ENCODE measurements at places on chromosomes 4 and X.

DNA sequence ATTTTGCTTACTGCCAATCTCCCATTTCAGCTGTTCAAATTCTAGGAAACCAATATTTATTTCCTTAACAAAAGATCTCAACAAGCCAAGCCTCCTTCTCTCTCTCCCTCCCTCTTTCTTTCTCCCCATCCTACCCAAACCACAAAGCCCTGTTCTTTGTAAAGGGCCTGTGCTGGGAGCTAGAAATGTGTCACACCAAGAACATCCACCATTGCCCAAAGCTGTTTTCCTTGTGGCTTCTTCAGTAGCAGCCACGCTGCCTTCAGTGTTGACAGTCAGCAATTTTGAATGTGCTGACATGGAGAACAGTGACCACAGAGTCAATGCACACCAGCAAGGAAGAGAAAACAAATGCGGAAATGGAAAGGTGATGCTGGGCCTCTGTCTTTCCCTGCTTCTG is 203.0 kb downstream of the MAML3 start:
- H3K4me1 ChIP-seq, result peaks cover 9% of the 10 kb centered on the region
- no peak overlapping the region for H3K27ac ChIP-seq
- no peaks in the 10 kb centered on the region for H3K27me3 ChIP-seq
- no peak for DNase-seq

DNA sequence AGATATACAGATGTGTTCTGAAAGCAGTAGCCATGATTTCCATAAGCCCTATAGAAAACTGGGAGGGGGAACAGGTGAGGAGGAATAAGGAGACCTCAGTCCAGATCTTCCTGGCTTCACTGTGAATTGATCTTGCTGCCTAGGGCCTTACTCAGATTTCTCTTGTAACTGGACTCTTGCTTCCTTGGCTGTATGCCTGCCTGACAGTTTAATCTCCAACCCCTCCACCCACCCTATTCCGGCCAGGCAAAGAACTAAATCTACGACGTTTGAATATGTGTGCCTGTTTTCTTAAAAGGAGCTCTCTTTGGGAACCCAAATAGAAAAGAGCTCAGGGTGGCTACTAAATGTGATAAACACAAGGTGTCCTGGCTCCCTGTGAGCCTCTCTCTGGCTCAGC is 173.0 kb downstream of the GPC3 start:
- no peaks in the 10 kb centered on the region for H3K27me3 ChIP-seq
- DNase-seq, result no peak
- no peak overlapping the region for H3K4me3 ChIP-seq

GRCh38 chr4:186851291-186852072 is 127.8 kb upstream of the FAT1 start:
- no peaks in the 10 kb centered on the region for H3K27me3 ChIP-seq
- H3K4me3 ChIP-seq, result no peak overlapping the region
- H3K36me3 ChIP-seq, result no peaks in the 10 kb centered on the region
- no peak overlapping the region for H3K27ac ChIP-seq
- DNase-seq, result no peak
- no peaks in the 10 kb centered on the region for H3K4me1 ChIP-seq

DNA sequence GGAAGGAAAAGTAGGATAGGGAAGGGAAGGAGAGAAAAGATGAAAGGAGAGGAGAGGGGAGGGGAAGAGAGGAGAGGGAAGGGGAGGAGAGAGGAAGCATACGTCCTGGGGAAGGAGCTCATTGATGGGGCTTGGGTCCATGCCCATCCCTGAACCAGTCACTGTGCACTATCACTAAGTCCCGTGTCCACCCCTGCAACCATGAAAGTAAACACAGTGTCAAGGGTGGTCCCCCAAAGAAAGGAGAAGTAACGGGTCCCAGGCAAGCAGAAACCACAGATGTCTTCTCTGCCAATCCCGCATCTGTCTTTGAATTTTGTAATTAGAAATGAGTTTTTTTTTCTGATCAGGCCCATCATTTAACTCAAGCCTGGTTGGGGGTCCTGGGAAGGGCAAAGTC is 55.2 kb downstream of the LGI2 start:
- no peaks in the 10 kb centered on the region for H3K36me3 ChIP-seq
- H3K4me1 ChIP-seq, result peaks cover 8% of the 10 kb centered on the region
- DNase-seq, result no peak
- no peaks in the 10 kb centered on the region for H3K27me3 ChIP-seq
- no peak overlapping the region for H3K27ac ChIP-seq
- no peak overlapping the region for H3K4me3 ChIP-seq

- H3K4me1 ChIP-seq, result peaks cover 15% of the 10 kb centered on the region
- H3K4me3 ChIP-seq, result no peak overlapping the region
- H3K27me3 ChIP-seq, result no peaks in the 10 kb centered on the region
Observed at GRCh38 chr4:7828011-7828720, 111.5 kb downstream of the AFAP1 start.

- no peaks in the 10 kb centered on the region for H3K36me3 ChIP-seq
- no peak overlapping the region for H3K27ac ChIP-seq
- H3K4me3 ChIP-seq, result no peak overlapping the region
Observed at GRCh38 chr4:143554728-143555597, 41.5 kb downstream of the SMARCA5 start.

DNA sequence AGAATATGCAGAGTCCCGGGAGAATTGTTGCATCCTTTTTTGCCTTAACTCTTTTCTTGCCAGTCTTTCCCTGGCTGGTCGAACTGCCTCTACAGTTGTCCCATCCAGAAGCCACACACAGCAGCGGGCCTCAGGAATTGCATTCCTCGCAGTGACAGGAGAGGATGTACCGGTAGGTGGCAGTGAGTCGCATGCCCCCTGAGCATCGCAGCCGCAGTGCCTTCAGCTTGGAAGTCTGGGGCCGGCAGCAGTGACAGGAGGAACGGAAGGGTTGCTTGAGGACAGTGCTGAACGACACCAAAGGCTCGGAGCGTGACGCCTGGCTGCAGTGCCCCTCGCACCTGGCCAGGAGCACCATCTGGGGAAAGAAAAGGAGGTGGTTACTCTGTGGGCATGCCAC is 23.5 kb downstream of the NDP start:
- H3K4me1 ChIP-seq, result no peaks in the 10 kb centered on the region
- H3K36me3 ChIP-seq, result no peaks in the 10 kb centered on the region
- H3K27me3 ChIP-seq, result no peaks in the 10 kb centered on the region
- H3K27ac ChIP-seq, result no peak overlapping the region
- H3K4me3 ChIP-seq, result no peak overlapping the region

GRCh38 chrX:29787656-29788055 is 427.7 kb upstream of the MAGEB2 start:
- no peaks in the 10 kb centered on the region for H3K36me3 ChIP-seq
- H3K27me3 ChIP-seq, result no peaks in the 10 kb centered on the region
- no peak overlapping the region for H3K27ac ChIP-seq
- H3K4me1 ChIP-seq, result no peaks in the 10 kb centered on the region

- peaks cover 10% of the 10 kb centered on the region for H3K27me3 ChIP-seq
- H3K27ac ChIP-seq, result no peak overlapping the region
- DNase-seq, result no peak
Observed at GRCh38 chr4:3762753-3763549, 3.2 kb upstream of the ADRA2C start.
